ENCODE measurements at places on chromosomes 1 and 21.

- DNase-seq, result no peak
Measured at GRCh38 chr1:25774921-25775771, 24.8 kb upstream of the SELENON start.

- DNase-seq, result peak; percentile 61
Measured at GRCh38 chr1:48772211-48772610, 4.5 kb downstream of the BEND5 start.

- no peak for DNase-seq
Measured at GRCh38 chr1:38102636-38103035, 56.0 kb upstream of the POU3F1 start.

GRCh38 chr1:21378705-21379494, 61.0 kb upstream of the NBPF3 start:
- DNase-seq, result peak; percentile 56

- no peak for DNase-seq
Measured at GRCh38 chr21:43893536-43894205, 28.6 kb downstream of the AGPAT3 start.

DNA sequence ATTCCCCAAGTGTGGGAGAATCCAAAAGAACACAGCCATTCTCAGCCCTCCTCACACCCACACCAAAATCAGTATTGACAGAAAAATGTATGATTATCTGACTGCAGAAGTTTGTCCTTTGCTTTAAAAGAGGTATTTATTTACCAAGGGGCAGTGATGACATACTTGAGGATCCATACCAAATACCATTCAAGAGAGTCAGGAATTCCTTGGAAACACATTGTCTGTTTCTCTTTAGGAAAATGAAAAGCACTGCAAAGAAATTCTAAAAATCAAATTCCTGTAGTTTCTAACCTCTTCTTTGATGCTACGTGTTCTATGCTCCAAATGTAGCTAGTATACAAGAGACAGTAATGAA, 509.6 kb upstream of the CXADR start:
- DNase-seq, result no peak

DNA sequence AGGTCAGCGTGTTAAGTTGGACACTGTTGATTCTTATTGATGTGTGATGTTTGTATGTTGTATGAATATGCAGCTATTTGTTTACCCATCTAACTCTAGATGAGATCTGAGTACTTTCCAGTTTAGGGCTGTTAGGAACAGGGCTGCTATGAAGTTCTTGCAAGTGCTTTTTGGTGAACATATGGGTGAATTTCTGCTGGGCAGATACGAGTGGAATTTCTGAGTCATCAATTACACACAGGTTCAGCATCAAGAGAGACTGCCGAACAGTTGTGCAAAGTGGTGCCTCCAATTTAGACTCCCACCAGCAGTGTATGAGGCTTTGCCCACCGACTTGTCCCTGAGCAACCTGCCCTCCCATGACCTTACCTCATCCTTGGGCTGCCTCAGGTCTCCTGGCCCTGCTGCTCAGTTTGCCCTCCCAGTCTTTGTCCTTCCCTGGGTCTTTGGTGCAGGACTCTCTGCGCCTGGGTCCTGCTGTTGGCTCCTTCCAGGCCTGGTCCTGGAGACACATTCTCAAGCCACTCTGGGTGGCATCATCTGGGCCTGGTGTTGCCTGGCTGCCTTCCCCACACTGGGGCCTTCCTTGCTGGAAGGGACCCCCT, 343.6 kb downstream of the PTPRU start:
- no peak for DNase-seq

GRCh38 chr1:193625255-193625654, 438.8 kb upstream of the B3GALT2 start:
- DNase-seq, result no peak

DNA sequence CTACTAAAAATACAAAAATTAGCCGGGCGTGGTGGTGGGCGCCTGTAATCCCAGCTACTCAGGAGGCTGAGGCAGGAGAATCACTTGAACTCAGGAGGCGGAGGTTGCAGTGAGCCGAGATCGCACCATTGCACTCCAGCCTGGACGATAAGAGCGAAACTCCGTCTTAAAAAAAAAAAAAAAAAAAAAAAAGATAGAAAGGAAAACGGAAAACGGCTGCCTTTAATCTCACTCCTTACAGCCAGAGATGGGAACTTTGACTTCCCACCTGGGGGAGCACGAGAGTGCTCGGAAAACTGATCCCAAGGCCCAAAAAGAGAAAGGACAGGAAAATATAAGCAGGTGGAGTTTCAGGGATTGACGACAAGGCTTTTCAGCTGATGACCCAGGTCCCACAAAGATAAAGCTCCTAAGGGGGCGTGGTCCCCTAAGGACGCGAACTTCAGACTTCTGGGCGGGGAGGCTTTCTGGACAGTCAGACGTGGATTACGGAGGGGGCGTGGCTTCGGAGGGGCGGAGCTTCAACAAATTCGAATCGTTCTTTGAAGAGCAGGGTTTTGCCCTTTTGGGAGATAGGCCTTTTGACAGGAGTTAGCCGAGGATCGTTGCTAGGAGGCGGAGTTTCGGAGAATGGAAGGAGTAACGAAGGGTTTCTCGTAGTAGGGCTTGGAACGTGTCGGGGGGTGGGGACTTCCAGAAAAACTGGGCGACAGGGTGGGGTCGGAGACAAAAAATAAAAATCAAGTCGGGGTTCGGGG, 958 bp upstream of the CKS1B start:
- DNase-seq, result peak; percentile 99

DNA sequence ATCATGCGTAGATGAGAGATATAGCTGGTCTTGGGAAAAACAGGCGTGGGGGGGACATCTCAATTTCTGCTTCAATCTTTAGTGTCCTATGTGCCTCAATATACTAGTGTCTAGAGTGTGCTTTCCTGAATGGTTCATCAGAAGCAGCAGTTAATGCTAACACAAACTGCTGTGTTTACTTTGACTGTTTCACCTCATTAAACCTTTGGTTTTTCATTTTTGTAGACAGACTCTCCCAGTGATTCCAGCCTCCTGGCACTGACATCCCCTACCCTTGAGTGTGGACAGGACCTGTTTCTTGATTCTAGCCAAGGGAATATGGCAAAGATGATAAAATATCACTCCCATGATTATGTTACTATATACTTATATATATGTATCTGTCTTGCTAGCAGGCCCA, 37.6 kb downstream of the ZYG11A start:
- no peak for DNase-seq

GRCh38 chr21:46411691-46412090, 47.0 kb upstream of the DIP2A start:
- no peak for DNase-seq

GRCh38 chr1:162987866-162988265, 81.3 kb upstream of the RGS4 start:
- no peak for DNase-seq

DNA sequence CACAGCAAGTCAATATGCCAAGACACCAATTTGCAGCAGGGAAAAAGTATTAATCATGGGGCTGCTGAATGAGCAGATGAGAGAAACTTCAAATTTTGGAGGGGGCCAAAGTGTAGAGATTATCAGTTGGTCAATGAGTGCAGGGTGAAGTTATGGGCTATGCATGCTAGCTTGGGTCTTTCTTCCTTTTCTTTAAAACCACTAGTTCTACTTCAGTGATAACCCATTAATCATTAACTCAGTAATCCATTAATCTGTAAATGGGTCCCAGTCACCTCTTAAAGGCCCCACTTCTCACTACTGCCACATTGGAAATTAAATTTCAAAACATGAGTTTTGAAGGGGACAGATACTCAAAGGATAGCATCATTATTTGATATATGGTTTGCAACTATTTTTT, 688.6 kb upstream of the ADGRL4 start:
- DNase-seq, result no peak

DNA sequence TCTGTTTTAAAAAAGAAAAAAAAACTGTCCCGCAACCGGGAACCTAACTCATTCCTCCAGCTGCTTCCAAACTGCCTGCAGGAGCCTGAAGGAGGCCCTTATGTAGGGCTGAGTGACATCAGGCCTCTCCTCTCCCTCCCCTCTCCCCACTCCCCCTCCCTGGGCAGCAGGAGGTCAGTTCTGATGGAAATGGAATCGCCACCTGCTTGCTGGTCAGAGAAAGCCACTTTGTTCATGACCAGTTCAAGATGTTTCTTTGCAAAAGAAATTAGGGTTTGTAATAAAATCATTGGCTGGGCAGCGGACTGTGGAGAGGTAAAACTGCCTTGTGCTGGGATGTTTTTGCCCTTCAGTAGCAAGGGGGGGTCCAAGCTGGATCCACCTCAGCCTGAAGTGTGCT, at the start of gene MAP1LC3C:
MAP1LC3C (minus strand) TSS at position 73 of the 400 bp plus-strand sequence. CDS start 90 bp downstream, outside the sequence.
- no peak for DNase-seq

DNA sequence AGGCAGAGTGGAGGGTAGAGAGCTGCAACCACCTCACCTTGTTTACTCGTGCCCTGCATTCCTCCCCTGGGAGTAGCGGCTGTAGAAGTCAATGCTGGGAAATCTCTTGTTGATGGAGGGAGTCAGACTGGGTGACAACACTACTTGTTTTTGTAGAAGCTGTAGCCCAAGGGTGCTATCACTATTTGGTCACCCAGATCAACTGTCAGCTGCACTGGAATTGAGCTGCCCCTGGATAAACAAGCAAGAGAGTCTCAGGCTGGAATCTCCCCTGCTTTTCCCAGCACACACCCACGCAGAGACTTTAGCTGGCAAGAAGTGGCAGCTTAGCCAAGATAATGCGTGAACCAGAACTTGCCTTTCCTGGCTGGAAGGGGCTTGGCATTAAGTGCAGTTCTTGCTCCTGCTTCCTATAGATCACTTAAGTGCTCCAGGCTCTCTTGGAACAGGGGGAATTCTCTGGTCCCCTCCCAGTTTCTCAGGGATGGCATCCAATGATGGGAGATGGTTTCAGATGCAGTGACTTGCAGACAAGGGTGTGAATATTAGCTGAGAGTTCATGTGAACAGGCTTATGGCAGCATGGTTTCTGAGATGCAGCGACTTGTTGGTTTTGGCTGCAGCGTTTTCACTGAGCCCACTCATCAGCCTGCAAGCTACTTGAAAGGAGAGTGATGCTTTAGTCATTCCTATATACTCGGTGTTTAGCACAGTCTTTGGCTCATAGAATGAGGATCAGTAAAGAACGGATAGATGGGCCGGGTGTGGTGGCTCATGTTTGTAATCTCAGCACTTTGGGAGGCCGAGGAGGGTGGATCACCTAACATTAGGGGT, 16.8 kb downstream of the ATP2B4 start:
- no peak for DNase-seq

DNA sequence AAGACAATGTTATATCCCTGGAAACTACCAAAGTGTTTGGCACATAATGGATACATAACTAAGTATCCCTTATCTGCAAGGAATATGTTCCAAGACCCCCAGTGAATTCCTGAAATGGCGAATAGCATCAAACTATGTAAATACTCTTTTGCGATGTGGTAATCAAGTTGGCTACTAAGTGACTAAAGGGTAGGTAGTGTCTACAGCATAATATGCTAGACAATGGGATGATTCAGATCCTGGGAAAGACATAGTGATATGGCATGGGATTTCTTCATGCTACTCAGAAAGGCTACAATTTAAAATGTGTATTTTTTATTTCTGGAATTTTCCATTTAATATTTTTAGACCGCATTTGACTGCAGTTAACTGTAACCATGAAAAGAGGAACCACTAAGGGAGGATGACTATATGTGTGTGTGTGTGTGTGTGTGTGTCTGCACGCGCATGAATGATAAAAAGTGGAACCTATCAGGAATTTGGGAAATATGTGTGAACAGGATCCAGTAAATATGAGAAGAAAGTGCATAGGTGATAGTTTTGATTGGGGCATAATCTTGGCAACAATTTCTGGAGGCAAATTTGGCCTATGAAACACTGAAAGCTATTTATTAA, 1899.9 kb downstream of the NCAM2 start:
- no peak for DNase-seq

DNA sequence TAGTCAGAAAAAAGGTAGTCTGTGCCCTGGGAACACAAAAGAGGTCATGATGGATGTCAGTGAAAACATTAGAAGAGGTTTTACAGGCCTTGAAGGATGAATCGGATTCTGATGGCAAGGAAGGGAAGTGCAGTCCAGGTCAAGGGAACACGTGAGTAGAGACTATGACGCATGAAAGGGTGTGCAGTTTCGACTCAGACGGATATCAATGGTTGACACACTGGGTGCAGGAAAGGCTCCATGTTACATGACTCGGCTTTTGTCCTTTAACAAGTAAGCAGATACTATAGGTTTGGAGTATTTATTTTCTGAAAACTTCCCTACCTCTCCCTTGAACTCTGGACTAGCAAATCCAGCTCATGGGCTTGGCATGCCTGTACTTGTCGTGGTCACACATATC, 55.3 kb downstream of the SEC16B start:
- DNase-seq, result no peak

- peak; percentile 71 for DNase-seq
Measured at GRCh38 chr1:118151312-118151937, 33.6 kb downstream of the SPAG17 start.

GRCh38 chr1:229563701-229564100, 5.2 kb upstream of the ABCB10 start:
- DNase-seq, result no peak

DNA sequence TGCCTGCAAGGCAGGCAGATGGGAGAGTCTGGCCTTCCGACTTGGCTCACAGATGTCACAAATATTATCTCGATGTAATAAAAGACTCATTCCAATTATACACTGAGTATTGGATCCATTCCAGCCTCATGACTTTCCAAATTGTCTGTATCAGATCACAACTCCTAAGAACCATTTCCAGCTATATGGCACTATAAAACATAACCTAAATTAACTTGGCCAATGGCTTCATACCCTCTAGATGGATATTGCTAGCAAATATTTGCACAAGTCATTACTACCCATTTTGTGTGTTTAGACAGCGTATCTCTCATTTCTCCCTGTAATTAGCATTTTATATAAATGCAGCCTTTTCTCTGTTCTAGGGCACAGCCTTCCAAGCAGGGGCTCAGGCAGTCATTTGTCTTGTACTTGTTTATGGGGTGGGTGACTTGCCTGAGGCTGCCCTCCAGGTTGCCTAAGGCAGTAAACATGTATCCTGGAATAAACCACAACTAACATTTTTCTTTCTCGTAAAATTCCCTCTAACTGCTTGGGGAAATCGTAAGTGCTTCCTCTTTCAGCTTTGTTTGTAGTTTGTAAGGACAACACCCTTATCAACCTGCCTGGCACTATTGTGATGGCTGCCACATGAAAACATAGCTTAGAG, 70.6 kb upstream of the KCNJ6 start:
- no peak for DNase-seq

DNA sequence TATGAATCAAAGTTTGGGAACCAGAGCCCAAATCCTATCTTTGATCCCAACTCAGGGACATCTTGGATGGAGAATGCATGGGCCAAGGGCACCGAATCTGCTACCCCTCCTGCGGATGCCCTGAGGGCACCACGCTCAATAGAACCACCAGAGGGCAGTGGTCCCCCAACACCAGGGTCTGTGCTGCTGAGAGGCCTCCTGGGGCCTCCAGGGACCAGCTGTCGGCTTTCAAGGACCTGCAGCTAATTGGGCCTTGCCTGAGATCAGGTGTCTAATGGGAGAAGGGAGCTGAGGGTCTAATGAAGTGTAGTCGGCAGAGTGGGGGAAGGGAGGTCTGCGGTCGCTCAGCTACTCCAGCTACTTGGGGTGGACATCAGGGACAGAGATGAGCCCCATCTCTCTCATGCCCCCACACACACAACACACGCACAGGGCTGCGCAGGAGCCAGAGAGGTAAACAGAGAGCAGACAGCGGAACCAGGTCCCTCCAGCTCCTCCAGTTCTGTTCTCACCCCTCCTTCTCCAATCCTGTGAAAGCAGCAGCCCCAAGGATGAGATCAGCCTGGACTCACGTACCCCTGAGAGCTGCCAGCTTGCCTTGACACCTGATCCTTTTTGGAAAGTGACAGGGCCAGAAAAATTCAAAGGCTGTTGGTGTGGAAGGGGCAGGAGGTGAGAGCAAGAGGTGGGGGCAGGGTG, 34.9 kb upstream of the PPP1R15B start:
- DNase-seq, result peak; percentile 84

Data from hepatocyte (in vitro differentiated cells).